ENCODE measurements at places on chromosomes 5 and 9. TPM values are rescaled to one million over a fixed set of nuclear protein-coding genes. Genes with fewer than 3 reads are reported as not detected.
A peak's percentile ranks its signal among the peaks of the same experiment; 100 is the strongest.

DNA sequence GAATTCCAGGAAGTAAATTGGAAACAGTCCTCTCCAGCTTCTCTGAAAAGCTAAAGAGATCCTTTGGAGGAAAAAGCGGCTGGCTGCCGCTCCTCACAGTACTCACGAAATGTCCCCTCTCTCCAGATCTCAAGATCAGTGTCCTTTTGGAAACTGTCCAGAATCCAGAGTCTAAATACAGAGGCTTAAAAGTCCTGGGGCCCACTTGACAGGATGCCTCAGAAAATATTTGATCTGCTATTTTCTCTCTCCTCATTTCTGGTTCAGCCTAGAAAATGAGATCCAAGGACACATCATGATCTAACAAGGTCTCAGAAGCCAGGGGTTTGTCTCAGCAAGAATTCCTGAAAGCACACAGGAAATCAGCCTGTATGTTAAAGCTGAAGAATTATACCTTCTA lies 7.2 kb downstream of the C1QTNF2 start:
- no peak for DNase-seq

NKD2 gene
- total RNA-seq = 0.17 TPM

GRCh38 chr5:143229426-143229895 lies 174.0 kb downstream of the NR3C1 start:
- no peak for DNase-seq

UBE2QL1 gene
- 0.05 TPM for total RNA-seq

DNA sequence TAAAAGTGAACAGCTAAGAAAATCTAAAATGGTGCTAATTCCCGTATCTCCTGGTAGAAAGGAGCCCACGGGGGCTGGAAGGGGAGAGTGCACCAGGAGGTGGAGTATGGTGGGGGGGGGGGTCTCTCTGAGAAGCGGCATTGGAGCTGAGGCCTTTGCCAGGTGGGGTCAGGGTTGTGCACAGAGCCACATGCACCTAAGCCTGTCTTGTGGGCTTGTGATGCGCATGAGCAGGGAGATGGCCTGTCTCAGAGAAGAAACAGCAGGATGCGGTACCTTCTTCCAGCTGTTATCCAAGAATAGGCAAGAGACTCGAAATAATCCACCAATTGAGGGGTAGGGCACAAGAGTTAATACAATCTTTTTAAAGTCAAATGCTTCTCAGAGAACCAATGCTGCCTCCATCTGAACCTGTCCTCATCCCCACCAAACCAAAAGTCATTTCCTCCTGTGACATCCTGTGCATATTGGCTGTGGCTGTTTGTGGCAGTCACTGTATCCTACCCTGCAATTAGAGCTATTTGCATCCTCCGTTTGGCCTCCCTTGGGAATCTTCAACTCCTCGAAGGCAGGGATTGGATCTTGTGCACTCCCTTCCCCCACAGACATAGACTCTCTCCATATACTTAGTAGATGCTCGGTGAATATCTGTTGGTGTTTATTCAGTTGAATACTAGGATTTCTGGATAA lies 45.4 kb downstream of the FGF1 start:
- no peak for DNase-seq

DNA sequence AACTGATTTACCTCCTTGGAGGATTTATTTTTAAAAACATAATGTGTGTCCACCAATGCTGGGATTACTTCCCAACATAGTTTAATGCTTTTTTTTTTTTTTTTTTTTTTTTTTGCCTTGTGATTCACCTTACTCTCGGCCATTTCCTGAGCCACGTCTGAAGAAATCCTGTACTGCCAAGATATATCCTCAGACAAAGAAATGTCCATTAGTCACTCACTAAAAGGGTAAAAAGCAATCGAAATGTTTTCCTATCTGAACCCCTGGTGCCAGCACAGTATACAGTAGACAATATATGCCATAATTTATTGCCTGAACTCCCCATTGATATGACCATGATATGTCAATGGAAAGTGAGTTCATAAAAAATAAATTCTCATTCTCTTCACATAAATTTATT lies 344.1 kb downstream of the BNC2 start:
- peak; percentile 94 for DNase-seq

PCDHAC1 gene
- 0.17 TPM for total RNA-seq

DNA sequence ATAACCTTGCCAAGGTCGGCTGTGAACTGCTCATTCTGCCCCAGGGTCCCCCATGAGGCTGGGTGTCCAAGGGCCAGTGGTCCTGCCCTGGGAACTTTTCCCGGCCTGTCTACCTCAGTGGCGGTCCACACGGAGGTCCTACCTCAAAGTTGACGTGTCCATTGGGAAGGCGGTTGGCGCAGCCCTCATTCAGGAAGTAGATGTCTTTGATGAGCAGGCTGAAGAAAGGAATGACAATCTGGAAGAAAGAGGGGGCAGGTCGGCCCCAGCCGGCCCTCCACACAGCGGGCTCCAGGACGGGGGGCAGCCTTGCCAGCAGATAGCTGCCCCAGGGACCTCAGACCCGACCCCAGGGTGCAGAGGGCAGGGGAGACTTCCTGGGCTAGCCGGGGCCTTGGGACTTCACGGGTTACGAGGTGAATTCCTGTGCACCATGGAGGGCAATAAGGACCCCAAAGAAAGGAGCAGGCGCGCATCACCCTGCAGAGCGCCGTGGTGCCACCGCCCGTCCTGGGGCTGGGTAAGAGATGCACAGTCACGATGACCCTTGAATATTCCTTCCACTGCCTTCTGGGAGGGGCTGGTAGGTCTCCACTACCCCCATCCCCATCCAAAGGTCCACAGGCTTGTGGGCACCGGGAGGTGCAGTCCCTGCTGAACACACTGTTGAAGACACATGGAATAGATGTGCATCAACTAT lies 42.9 kb upstream of the RNF130 start:
- no peak for DNase-seq

GRCh38 chr5:158952951-158953350 lies 146.8 kb downstream of the EBF1 start:
- DNase-seq = no peak

GRCh38 chr9:81035171-81035570 lies 654.2 kb downstream of the TLE1 start:
- no peak for DNase-seq

DNA sequence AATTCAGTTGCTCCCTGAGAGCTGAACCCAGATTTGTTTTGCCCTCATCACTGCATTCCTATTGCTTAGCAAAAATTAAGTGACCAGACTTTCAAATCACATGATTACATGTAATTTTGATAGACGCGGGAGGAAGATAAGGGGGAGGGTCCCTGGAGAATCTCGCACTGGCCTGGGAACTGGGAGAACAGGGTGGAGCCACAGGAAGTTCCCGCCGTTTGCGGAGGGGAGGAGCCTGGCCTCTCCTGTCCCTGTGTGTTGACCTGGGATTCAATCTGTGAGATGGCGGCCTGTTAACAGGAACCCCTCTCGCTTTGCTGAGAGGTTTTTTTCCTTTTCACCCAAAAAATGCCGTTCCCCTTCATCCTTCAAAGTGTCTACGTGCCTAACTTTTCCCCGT lies 142.9 kb upstream of the OR13F1 start:
- no peak for DNase-seq

TLX3 gene
- total RNA-seq = not detected

DNA sequence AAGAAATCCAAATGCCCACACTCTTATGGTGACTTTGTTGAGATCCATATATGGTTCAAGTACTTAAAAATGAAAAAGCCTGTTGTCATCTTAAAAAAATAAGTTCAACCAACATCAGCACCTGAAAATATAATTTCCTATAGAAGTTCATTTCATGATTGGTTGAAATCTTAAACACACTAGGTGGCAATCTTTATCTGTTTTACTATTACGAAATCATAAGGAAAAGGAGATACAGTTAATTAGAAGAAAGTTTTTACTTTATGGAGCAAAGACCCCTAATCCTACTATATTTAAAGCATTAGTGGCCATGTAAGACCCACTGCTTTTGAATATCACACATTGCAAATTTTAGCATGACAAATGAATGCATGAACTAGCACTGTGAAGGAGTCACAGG lies 616.0 kb downstream of the RAB3C start:
- DNase-seq = no peak

- no peak for DNase-seq
These were observed 77.6 kb downstream of the C5orf15 start for GRCh38 chr5:133890776-133891280.

DNA sequence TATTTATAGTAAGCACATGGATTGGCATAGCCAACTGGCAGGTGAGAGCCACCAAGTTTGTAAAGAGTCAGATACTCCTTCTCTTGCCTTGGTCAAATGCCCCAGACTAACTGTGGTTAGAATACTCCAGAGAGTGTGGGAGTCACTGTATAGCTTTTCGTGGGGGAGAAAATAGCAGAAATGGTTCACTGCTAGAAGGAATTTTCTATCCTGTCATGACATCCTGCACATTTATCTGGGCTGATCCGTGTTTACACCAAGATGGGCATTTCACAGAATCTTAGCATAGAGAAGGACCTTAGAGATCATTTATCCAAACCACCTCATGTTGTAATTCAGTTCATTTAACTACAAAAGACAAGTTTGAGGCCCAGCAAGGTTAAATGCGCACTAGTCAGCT lies 460.8 kb downstream of the ENC1 start:
- no peak for DNase-seq

- peak; percentile 53 for DNase-seq
These were observed 201.2 kb upstream of the GAS1 start for GRCh38 chr9:87148331-87149104.

ARID3C gene
- total RNA-seq = 0.51 TPM

SLC6A18 gene
- total RNA-seq = not detected

- no peak for DNase-seq
These were observed 25.7 kb upstream of the FBXL7 start for GRCh38 chr5:15474143-15474719.

All from dermis blood vessel endothelial cell (primary cell).